ENCODE measurements at places on chromosomes 12 and 14.
A peak's percentile ranks its signal among the peaks of the same experiment; 100 is the strongest.

DNA sequence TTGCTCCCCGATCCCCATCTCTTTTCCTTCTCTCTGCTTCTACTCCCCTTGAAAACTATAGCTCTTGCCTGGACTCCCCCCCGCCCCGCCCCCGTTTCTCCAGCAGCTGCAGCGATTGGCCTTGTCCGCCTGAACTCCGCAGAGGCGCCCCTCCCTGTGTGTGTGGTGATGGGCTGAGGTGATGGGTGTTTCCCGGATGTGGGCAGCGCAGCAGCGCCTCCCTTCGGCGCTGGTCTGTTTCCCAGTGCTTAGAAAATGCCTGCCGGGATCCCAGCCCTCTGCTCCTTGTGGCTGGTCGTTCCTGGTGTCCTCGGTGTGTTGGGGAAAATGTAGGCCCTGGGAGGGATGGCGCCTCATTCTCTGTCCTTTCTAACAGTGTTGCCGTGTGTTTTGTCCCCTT is 43.3 kb downstream of the GALNT8 start:
- no peak for DNase-seq

- peak; percentile 26 for DNase-seq
Measured at GRCh38 chr14:21987937-21988336, 314.3 kb upstream of the OR4E1 start.

- no peak for DNase-seq
Measured at GRCh38 chr14:92945959-92946846, 23.3 kb downstream of the CHGA start.

- DNase-seq: no peak
Measured at GRCh38 chr12:26425587-26426260, 230.4 kb downstream of the SSPN start.

DNA sequence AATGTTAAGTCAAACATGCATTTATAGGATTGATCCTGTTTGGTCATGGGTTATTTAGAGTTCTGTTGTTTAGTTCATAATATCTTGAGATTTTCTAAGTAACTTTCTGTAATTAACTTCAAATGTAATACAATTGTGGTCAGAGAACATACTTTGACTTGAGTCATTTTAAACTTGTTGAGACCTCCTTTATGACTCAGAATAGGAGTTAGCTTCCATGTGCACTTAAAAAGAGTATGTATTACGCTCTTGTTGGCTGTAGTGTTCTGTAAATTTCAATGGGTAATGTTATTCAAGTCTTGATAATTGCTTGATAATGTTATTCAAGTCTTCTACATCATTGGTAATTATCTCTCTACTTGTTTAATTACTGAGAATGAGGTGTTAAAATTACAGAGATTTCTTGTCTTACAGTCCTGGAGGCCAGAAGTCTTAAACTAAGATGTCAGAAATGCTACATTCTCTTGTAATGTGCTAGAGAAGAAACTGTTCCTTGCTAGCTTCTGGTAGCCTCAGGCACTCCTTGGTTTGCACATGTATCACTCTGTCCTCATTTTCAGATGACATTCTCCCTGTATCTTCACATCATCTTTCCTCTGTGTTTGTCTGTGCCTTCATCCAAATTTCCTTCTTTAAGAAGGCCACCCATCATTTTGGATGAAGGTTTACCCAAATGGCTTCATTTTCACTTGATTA is 197.3 kb downstream of the TMTC3 start:
- no peak for DNase-seq

DNA sequence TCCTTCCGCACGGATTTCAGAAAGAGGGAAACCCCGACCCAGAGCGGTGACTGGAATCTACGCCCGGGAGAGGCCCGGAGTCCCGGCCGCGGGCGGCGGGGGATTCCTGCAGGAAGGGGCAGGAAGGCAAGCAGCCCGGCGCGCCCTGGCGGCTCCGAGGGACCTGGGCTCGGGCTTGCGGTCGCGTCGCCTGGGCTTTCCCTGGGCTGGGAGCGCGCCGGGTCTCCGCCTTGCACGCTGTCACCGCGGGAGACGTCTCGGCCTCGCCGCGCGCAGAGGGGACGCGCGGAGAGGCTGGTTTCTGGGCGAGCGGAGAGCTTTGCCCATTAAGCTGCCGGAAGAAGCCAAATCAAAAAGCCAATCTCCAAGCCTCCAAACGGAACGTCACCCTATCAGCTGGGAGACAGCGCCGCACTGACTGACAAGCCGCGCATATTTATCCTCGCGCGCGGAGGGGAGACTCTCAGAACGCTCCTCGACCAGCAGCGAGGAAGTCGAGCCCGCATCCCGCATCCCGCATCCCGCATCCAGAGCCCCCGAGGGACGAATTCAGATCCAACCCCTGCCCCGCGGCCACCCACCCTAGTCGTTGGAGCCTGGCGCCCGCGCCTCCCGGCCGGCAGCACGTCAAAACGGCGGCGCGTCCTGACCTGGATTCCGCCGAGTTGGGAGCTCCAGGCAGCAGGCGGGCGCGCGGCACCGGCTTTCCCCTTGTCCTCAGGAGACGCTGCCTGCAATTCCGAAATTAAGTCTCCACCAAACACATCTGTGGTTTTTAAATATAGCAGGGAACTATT is at the start of gene SLC8A3:
Gene SLC8A3 (minus strand): TSS at position 293 of the 797 bp plus-strand sequence. CDS start 20,529 bp downstream, outside the sequence.
- DNase-seq: no peak

DNA sequence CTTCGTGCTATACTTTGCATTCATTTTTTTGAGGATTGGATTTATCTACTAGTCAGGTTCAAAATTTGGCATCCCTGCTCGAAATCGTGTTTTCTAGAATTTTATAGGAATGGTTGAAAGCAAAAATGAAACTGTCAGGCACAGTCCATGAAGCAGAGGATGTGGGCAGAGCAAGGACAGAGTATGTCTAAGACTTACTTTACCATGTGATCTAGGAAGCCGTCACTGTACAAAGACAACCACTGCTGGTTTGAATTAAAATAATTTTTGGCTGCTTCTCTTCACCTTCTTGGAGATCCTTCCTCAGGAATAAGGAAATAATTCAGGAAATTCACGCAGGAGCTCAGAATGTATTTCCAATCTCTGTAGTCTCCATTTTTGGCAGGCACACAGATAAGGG is 31.6 kb upstream of the SGPP1 start:
- DNase-seq: no peak

- no peak for DNase-seq
Measured at GRCh38 chr14:69324341-69324931, 64.5 kb downstream of the GALNT16 start.

GRCh38 chr14:58628406-58628805 is 9.4 kb upstream of the DACT1 start:
- no peak for DNase-seq

GRCh38 chr14:75559451-75560222 is 18.8 kb upstream of the FLVCR2 start:
- DNase-seq: no peak

GRCh38 chr12:7369274-7369729 is 65.4 kb downstream of the ACSM4 start:
- DNase-seq: no peak

DNA sequence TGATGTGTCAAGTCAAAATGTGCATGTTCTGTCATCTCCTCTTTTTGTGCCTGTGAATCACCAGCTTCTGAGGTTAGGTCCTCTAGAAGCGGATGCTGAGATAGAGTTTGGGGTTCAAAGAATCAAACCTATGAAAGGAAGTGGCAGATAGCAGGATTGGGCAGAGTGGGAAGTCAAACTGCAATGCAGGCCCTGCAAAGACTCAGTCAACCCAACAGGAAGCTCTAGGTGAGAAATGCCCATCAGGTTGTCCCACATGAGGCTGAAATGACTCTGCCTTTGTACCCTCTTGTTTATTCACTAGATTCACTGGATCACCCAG is 4.5 kb upstream of the MIA2 start:
- no peak for DNase-seq

DNA sequence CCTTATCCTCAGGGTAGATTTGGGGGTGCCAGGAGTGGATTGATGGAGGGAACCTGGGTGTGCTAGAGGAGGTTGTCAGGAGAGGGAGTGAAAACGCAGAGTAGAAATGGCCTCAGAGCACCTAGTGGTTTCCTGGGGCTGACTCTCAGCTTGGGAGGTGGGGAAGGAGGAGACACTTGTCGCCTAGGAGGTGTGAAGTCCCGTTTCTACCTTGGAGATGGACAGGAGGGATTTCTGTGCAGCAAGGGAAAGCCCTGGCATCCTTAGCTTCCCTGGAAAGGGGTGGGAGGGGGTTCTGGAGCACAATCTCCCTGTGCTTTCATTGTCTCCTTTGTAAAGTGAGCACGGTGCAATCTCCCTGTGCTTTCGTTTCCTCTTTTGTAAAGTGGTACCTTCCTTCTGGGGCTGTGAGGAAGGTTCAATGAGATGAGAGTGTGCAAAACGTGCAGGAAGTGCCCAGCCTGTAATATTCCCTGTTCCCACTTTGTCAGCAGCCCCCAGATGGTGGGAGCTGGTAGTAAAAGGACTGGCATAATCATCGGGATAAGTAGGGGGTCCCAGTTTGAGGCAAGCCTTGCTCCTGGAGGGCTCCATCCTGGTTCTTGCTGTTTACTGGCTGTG is 1.6 kb downstream of the OAS3 start:
- DNase-seq: no peak

GRCh38 chr12:106048676-106049075 is 90.1 kb downstream of the NUAK1 start:
- no peak for DNase-seq

DNA sequence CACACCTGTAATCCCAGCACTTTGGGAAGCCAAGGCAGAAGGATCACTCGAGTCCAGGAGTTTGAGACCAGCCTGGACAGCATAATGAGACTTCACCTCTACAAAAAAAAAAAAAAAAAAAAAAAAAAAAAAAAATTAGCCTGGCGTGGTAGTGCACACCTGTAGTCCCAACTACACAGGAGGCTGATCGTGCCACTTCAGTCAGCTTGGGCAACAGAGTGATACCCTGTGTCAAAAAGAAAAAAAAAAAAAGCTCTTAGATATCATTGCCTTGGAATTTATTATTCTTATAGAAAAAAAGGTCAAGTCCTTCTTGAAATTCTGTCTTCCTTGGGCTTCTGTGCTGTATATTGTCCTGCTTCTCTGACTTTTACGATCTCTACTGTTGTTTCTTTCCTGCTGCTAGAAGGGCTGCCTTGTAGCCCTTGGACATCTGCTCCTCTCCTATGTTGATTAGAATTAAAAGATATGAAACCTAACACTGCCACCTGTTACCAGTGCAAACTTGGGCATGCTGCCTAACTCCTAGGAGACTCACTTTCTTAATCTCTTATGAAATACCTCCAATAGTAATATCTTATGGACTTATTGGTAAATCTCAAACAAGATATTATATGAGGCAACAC is 5.7 kb downstream of the TMEM19 start:
- DNase-seq: no peak

- DNase-seq: peak; percentile 14
Measured at GRCh38 chr14:79136071-79137044, 966.2 kb downstream of the NRXN3 start.

DNA sequence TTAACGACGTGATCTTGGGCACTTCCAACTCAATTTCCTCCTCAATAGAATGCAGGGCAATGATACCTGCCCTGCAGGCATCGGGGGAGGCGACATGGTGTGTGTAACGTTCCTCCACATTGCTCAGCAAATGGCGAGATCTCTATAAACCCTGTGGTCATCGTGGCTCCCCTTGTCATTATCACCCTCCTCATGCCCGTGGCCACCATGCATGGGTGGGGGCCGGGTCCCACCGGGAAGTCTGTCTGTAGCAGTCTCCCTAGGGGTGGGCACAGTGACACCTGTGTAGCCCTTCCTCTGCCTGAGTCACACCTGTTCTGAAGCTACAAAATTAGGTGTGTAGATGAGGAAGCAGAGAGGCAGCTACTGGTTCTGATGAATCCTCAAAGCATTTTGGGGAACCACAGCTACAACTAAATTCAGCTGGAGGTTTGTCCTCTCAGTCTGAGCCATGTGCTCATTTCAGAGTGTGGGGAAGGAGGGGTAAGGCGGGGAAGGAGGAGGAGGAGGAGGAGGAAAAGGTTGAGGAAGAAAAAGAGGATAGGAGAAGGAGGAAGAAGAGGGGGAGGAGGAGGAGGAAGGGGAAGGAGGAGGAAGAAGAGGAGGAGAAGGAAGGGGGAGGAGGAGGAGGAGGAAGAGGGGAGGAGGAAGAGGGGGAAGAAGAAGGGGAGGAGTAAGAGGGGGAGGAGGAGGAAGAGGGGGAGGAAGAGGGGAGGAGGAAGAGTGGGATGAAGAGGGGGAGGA is 11.0 kb upstream of the CACNA2D4 start:
- no peak for DNase-seq

DNA sequence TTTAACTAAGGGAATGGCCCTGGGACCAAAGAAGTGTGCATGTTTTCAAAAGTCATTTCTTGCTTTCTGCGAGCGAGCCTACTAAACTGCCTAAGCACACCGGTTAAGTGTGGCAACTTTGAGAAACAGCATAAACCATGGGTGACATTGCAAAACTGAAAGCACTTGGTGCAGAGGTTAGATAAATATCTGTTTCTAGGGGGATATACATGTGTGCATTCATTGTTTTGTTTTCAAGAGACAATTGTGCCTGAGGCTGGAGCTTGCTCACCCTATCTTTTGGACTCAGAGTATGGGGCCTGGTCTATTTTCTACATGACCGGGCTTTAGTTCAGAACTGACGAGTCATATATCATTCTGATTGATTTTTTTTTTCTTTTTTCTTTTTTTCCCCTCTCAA is 923.4 kb downstream of the NRXN3 start:
- no peak for DNase-seq

- no peak for DNase-seq
Measured at GRCh38 chr12:71270057-71270456, 112.3 kb upstream of the TSPAN8 start.

GRCh38 chr12:107992870-107993451 is 136.1 kb upstream of the WSCD2 start:
- peak; percentile 49 for DNase-seq

GRCh38 chr12:2205996-2206395 is 153.2 kb downstream of the CACNA1C start:
- no peak for DNase-seq

DNA sequence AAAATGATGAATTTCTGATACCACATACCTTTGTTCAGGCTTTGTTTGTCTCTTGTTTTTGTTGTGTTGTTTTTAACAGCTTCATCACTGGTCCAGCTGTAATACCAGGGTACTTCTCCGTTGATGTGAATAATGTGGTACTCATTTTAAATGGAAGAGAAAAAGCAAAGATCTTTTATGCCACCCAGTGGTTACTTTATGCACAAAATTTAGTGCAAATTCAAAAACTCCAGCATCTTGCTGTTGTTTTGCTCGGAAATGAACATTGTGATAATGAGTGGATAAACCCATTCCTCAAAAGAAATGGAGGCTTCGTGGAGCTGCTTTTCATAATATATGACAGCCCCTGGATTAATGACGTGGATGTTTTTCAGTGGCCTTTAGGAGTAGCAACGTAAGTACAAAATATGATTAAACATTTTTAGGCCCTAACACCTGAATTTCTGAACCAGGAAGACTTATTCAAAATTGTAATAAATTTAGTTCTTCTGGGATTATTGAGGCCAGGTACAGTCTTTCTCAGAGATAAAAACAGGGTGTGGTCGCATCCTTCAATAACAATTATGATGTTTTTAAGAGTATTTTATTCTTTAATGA is 22.4 kb downstream of the RXYLT1 start:
- DNase-seq: no peak
